ENCODE measurements at places on chromosomes 7 and 10.
A peak's percentile ranks its signal among the peaks of the same experiment; 100 is the strongest.

DNA sequence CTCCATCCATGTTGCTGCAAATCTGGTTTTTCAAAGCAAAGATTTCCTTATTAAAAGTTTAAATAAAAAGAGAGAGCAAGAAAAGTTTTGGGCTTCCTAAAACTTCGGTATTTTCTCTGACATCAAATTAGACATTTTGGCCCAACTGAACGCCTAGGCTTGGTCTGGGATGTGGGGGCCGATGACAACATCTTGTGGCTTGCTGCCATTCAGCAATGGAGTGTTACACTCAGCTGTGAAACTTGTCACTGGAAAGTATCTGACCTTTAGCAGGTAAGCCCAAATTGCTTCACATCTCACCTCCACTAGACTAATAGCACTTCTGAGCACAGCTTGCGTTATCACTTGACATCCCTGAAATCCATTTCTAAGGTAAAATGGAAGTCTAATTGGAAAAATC, 320.6 kb downstream of the GATA3 start:
- peak; percentile 7 for DNase-seq

DNA sequence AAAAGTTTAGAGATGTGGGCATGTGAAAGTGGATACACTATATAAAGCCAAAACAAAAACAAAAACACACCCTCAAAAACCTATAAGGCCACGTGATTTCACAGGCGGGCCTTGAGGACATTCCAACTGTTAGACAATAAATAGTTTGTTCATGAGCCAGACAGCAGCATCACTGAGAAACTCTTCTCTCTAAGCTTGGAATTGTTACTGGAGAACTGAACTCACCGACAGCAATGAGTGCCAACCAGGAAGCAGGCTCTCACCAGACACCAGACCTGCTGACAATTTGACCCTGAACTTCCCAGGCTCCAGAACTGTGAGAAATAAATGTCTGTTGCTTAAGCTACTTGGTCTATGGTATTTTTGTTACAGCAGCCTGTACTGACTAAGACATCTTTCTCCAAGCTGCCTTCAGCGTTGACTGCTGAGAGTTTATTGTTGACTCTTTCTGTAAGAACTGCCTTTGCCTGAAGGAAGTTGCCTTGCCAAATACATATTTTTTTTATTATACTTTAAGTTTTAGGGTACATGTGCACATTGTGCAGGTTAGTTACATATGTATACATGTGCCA, 107.5 kb downstream of the EPDR1 start:
- DNase-seq, result no peak

DNA sequence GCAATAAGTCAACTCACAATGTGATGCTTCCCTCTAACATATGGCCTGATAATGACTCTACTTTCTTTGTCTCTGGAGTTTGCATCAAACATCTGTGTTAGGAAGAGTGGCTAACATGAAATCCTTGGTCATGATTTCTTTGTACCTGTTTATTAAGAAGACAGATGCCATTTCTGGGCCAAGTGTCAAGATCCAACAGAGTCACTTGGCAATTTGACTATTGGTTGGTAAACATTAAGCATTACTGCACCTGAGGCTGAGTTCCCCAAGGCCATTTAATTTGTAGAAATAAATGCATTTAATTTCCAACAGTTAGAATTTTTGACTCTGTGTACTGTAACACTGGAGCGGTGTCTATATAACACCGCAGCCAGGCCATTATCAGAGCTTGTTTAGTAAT, 403.7 kb downstream of the GALNT17 start:
- DNase-seq, result no peak

DNA sequence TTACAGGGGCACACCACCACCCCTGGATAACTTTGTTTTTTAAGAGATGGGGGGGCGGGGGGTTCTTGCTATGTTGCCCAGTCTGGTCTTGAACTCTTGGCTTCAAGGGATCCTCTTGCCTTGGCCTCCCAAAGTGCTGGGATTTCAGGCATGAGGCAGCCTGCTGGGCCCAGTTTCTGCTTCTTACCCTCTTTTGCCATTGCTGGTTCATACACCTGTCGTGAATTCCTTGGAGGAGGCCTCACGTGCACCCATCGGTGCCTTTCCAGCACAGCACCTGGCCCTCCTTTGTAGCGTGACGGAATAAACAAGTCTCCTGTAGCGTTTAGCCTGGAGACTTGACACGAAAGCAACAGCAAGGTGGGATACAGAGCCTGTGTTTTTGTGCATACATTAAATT, 75.5 kb downstream of the CARD11 start:
- no peak for DNase-seq

- DNase-seq, result no peak
Measured at GRCh38 chr10:11161096-11161495, 143.4 kb downstream of the CELF2 start.

DNA sequence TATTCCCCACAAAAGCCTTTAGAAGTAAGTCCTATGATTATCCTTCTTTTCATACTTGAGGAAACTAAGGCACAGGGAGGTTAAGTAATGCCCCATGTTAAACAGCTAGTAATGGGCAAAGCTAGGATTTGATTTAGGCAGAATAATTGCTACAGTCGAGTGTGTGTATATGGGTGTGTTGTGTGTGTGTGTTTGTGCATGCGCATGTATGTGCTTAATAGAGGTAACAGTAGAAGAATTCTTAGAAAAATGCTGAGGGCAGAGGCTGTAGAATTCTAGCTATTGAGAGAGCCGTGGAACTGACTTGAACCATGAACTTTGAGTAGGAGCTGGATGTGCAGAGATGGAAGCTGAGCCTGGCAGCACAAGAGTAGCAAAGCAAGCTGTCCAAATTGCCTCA, 131.3 kb upstream of the WNT16 start:
- no peak for DNase-seq

DNA sequence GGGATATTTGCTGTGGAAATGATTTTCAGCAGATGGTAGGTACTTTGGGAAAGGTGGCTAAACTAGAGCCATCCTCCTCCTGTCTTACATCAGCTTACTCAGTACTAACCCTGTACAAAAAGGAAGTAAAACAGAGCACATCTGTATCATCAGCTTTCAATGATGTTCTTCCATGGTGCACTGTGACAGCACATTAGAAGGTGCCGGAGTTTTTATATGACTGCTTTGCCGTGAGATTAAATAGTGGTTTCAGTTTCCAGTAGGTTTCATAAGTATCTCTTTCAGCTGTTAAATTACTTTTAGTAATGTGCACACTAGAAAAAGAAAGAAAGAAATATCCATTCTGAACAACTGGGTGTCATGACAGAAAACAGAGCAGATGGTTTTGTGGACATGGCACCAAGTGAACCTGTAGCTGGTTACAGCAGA, 86.5 kb downstream of the ARID5B start:
- peak; percentile 38 for DNase-seq

DNA sequence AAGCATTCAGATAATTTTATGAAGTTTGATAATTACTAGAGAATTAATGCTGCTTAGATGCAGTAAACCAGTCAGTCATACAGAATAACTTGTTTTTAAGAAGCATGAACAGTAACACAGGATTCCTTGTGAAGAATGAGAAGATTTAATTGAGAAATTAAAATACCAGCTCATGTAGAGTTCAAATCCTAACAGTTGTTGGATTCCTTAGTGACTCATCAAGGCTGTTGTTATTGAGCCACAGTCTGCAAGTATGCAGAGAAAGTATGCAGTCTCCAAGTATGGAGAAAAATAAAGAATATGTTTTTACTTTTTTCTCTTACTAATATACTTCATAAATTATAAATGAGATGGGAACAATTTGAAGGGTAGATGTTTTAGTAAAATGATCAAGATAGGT, 30.2 kb upstream of the CYP26C1 start:
- no peak for DNase-seq

DNA sequence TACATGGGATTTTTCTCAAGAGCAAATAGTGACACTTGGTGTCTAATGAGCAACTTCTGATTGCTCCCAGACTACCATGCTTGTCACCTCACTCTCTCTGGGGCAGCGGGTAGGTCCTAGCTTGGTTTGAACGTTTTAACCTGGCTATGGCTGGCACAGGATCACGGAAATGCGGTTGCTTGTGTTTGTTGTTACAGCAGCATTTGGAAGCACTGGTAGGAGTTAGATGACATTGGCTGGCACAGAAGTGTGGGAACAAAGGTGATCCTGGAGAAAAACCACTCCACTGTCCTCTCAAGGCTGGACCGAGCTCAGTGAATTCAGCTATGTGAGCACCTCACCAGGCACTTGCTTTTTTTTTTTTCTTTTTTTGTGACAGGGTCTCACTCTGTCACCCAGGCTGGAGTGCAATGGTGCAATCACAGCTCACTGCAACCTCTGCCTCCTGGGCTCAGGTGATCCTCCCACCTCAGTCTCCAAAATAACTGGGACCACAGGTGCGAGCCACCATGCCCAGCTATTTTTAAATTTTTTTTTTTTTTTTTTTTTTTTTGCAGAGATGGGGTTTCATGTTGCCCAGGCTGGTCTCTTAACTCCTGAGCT, 3.5 kb upstream of the PFKFB3 start:
- no peak for DNase-seq

DNA sequence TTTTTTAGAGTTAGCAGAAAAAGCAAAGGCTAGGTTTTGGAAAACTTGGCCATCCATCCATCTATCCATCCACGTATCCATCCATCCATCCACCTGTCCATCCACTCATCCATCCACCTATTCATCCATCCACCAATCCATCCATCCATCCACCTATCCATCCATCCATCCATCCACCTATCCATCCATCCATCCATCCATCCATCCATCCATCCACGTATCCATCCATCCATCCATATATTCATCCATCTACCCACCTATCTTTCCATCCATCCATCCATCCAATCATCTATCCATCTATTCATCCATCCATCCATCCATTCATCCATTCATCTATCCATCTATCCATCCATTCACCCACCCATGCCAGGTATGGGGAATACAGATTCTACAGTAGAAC, 81.7 kb upstream of the MPP7 start:
- no peak for DNase-seq
